ENCODE measurements at places on chromosomes 4 and X. TPM values are rescaled to one million over a fixed set of nuclear protein-coding genes. Genes with fewer than 3 reads are reported as not detected.

The NPY2R gene
- not detected for total RNA-seq

GRCh38 chr4:141074098-141074878 lies 59.0 kb downstream of the RNF150 start:
- no peak overlapping the region for H3K27ac ChIP-seq
- no peaks in the 10 kb centered on the region for H3K36me3 ChIP-seq
- no peaks in the 10 kb centered on the region for H3K4me1 ChIP-seq
- no peak for DNase-seq
- no peak overlapping the region for H3K4me3 ChIP-seq

- no peaks in the 10 kb centered on the region for H3K27me3 ChIP-seq
- peaks cover 12% of the 10 kb centered on the region for H3K4me1 ChIP-seq
- DNase-seq: no peak
- no peak overlapping the region for H3K4me3 ChIP-seq
- no peak overlapping the region for H3K27ac ChIP-seq
These were observed 19.2 kb downstream of the ETDC start for GRCh38 chrX:135328421-135329005.

- H3K27me3 ChIP-seq: peaks cover 7% of the 10 kb centered on the region
- H3K4me1 ChIP-seq: peaks cover 37% of the 10 kb centered on the region
- H3K27ac ChIP-seq: peak overlapping the region; percentile 68
- peaks cover 5% of the 10 kb centered on the region for H3K36me3 ChIP-seq
These were observed 73.0 kb downstream of the LUZP4 start for GRCh38 chrX:115362334-115363095.

DNA sequence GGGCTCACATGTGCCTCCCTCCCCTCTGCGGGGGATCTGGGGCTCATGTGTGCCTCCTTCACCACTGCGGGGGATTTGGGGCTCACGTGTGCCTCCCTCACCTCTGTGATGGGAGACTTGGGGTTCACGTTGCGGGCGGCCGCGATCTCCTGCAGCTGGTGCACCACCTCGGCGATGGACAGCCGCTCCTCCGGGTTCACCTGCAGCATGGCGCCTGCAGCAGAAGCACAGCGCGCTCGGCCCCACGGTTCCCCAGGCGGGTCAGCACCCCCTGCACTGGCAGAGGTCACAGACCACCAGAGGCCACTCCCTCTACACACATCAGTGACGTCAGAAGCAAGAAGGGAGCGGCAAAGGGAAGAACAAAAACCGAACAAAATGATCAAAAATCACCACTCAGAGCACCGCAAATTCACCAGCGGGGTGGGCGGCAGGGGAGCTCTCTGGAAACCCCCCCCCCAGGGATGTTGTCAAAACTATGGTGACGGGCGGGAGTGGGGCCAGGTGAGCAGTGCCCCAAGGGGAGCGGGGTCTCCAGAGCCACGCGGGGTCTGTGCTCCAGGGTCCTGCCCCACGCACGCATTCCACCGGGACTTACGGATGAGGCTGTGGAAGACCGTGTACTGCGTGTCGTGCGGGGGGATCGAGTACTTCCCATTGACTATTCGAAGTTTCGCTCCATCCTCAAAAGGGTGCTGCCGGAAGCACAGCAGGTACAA lies 38.7 kb downstream of the GAK start:
- no peaks in the 10 kb centered on the region for H3K27me3 ChIP-seq
- H3K4me3 ChIP-seq: no peak overlapping the region
- peaks cover 7% of the 10 kb centered on the region for H3K4me1 ChIP-seq
- no peaks in the 10 kb centered on the region for H3K36me3 ChIP-seq
- H3K27ac ChIP-seq: no peak overlapping the region

DNA sequence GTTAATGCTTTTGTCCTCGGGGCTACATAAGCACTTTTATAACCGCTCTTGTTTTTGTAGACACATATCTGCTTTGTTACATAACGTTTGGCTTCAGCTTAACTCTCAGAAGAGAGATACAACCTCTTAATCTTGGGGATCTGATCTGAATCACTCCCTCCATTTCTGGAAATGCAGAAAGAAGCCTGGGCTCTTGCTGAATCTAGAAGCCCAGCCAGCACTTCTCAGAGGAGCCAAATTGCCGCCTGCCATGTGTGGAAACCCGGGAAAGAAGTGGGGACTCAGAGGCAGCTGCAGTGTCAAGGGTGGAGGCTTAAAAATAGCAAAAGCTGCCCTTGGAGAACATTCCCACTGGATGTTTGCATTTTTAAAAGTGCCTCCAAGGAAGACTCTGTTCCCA lies 69.3 kb upstream of the LDB2 start:
- DNase-seq: no peak
- H3K4me1 ChIP-seq: no peaks in the 10 kb centered on the region
- H3K36me3 ChIP-seq: no peaks in the 10 kb centered on the region
- H3K4me3 ChIP-seq: no peak overlapping the region
- H3K27me3 ChIP-seq: peaks cover 7% of the 10 kb centered on the region

DNA sequence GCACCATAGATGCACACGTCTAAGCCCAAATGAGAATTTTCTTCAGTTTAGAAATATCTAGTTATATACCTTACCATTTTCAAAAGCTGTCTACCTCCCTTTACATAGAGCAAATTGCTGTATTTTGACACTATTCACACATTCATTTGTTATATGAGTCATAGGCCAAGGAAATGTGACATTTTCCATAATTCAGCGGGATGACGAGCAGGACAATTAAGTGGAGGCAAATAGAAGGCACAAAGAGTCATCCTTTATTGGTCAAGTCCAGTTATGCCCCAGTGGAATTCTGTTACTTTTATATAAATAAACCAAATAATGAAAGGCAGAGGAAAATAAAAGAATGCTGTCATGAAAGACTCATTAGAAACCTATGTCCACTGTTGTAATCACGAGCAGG lies 27.9 kb downstream of the FGF13 start:
- no peak for DNase-seq
- no peak overlapping the region for H3K4me3 ChIP-seq
- H3K27me3 ChIP-seq: no peaks in the 10 kb centered on the region
- H3K4me1 ChIP-seq: no peaks in the 10 kb centered on the region
- H3K36me3 ChIP-seq: no peaks in the 10 kb centered on the region

- H3K27me3 ChIP-seq: no peaks in the 10 kb centered on the region
- DNase-seq: no peak
- H3K36me3 ChIP-seq: no peaks in the 10 kb centered on the region
- peak overlapping the region; percentile 43 for H3K27ac ChIP-seq
These were observed 21.3 kb upstream of the FTHL17 start for GRCh38 chrX:31092970-31093638.

GRCh38 chr4:23775694-23776093 lies 114.2 kb downstream of the PPARGC1A start:
- H3K27ac ChIP-seq: no peak overlapping the region
- DNase-seq: no peak
- no peaks in the 10 kb centered on the region for H3K4me1 ChIP-seq
- no peak overlapping the region for H3K4me3 ChIP-seq
- H3K36me3 ChIP-seq: peaks cover 5% of the 10 kb centered on the region

The TBX22 gene
- total RNA-seq: not detected

All from natural killer cell treated with Interleukin-12 subunit alpha and Interleukin-12 subunit beta and Interleukin-15 and Interleukin-18, amount 100 ng/mL, for 72 hours (primary cell).